ENCODE measurements at places on chromosomes 7 and 10.

DNA sequence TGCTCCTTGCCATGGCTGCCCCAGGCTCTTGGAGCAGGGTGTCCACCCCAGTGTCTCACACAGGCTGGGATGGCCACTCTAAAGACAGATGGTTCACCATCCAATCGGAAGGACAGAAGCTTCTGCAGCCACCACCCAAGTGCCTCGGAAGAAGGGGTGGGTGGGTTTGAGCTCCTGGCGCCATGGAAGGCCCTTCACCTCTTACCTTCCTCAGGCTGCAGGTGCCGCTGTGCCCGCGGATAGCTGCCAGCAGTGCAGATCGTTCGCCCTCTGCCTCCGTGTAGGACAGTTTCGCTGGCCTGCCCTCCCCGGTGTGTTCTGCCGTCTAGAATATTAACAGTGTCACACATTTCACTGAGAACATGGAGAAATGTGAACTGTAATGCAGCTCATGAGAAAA lies 243.6 kb upstream of the GRB10 start:
- no peak for DNase-seq

DNA sequence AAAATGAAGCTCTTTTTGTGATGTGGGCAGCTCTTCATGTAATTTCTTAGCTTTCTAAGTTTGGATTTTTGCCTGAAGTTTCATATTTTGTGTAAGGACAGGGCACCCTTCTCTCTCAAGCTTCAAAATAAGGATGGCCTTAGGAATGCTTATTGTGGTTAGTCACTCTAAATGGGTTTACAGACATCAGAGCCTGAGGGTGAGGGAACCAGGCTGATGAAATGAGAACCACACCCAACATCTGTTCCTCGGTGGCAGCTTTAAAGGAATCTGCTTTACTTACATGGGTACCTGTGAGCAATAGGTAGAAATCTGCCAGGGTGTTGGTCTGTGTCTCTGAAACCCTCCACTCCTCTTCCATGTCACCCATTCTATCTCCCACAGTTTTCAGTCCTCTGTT lies 174.3 kb downstream of the EMX2 start:
- DNase-seq, result no peak

- no peak for DNase-seq
These were observed 262.2 kb downstream of the FZD1 start for GRCh38 chr7:91526404-91526803.

DNA sequence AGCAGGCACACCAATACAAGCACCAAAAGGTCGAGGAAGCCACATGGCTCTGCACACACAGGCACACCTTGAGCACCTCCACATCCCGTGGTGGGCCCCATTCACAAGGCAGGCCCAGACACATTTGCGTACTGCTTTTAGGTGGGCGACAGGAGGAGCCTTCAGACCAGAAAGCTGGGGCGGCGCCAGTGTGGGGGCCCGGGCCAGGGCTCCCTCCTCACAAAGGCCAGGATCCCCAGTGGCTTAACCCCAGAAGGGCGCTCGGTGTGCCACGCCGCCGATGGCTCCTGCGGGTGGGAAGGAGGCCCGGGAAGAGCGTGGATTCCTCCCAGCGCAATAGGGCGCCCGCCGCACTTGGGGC lies 2.8 kb upstream of the SMARCD3 start:
- DNase-seq, result no peak

- DNase-seq, result no peak
These were observed 49.5 kb upstream of the PITRM1 start for GRCh38 chr10:3222068-3222467.

GRCh38 chr10:10829576-10829975 lies 188.1 kb upstream of the CELF2 start:
- DNase-seq, result no peak

DNA sequence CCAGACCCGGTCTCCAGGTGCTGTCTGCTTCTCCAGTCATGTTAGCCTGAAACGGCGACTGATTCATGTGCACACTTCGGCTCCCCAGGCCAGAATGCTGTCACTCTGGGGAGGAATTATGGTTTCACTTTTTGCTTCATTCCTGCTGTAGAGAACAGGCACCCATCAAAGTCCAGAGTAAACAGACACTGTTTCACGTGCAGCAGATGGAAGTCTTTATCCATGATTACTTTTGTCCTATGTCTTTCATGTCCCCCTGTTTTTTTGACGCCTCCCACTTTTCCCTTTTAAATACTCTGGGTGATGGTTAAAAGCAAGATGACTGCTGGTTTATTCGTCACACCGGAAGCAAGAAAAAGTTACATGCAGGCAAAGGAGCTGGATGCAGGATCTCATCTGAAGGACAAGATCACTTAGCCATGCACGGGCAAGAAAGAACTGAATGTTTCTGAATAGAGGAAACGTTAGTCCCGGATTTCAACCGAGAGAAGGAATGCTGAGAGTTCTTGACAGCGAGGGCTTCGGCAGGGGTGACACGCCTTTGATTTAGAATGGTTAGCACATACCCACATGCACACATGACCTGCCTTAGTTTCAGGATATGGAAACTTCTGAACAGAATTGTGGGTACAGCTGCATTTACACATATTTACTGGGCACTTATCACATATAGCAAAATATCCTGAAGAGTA lies 250.0 kb upstream of the KLF6 start:
- no peak for DNase-seq

GRCh38 chr10:72353028-72353964 lies 1.4 kb downstream of the DNAJB12 start:
- DNase-seq, result peak; percentile 86

GRCh38 chr10:21995557-21995956 lies 8.0 kb downstream of the DNAJC1 start:
- no peak for DNase-seq

DNA sequence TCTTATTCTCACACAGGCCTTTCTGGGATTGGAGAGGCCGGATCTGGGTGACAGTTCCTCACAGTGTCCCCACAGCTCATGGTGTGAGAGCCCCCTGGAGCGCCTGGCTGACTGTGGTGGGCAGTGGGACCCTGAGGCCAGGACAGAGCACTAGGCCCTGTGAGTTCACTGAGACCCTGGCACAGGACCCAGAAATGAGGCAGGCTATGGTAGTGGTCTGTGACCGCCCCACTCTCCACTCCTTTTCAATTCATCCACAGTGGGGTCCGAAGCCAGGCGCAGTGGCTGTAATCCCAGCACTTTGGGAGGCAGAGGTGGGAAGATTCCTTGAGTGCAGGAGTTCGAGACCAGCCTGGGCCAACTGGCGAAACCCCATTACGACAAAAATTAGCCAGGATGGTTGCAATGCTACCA lies 95.9 kb upstream of the TNRC18 start:
- no peak for DNase-seq

DNA sequence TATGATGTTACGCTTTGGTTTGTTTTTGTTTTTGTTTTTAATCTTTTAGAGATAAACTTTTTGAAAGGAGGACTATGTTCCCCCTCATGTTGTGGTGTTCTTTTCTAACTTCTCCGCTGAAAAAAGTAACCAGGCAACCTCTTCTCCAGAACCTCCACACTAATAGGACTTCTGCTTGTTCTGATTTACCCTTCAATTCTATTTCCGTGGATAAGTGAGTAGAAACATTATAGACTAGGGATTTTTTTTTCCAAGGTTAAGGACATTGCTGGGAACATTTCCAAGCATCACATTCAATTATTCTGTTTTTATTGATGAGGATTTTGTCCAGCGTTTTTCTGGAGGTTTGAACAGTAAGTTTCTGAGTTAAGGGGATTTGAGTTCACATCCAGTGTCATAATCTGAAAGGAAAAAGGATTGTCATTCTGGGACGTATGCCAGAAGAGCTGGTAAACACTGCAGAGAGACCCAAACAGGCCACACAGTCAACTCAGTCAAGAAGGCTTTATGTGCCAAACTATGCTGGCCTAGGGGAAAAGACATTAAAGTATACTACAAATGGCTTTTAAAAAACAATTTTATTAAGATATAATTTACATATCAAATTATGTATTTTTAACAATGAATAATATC lies 28.3 kb upstream of the RALA start:
- no peak for DNase-seq

GRCh38 chr7:153044981-153045380 lies 285.4 kb downstream of the ACTR3B start:
- DNase-seq, result no peak

DNA sequence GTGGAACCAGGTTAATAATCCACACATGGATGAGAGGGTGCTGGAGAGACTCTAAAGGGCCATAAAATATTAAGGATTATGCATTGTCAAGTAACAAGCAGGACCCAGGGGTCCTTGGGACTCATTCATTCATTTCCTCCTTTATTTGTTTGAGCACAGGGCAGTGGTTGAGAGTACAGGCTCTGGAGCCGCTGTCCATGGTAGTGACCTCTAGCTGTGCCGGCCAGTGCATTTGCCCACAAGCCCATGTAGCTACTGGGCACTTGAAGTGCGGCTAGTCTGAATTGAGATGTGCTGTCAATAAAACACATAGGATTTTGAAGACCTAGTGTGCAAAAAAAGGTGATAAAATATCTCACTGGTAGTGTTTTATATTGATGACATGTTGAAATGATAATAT lies 137.6 kb downstream of the C10orf105 start:
- DNase-seq, result no peak

- DNase-seq, result peak; percentile 27
These were observed 2.2 kb downstream of the PDCD4 start for GRCh38 chr10:110873951-110874350.

GRCh38 chr10:86956848-86957448 lies 467 bp downstream of the MMRN2 start:
- no peak for DNase-seq

DNA sequence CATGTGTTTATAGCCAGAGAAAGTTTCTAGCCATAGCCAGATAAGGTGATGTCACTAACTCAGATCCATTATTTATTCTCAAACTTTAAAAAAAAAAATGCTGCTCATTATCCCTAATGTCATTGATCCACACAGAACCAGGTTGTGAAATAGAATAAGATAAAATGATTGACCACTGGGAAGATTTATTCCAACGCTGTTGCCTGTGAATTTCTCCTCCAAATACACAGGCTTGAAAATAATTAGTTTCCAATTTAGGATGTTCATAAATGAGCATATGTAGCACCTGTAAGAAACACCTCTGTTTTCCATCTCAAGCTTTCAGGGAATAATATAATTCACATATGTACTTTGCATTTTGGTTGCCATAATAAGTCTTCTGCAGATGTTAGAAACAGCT lies 283.1 kb upstream of the DKK1 start:
- no peak for DNase-seq

GRCh38 chr7:99032928-99033327 lies 111.0 kb downstream of the SMURF1 start:
- no peak for DNase-seq

GRCh38 chr10:133335246-133336117 lies 1.2 kb downstream of the CALY start:
- no peak for DNase-seq

GRCh38 chr10:52855546-52856325 lies 83.2 kb upstream of the MBL2 start:
- DNase-seq, result no peak

- no peak for DNase-seq
These were observed 265.4 kb downstream of the CSTF2T start for GRCh38 chr10:51433949-51434475.

DNA sequence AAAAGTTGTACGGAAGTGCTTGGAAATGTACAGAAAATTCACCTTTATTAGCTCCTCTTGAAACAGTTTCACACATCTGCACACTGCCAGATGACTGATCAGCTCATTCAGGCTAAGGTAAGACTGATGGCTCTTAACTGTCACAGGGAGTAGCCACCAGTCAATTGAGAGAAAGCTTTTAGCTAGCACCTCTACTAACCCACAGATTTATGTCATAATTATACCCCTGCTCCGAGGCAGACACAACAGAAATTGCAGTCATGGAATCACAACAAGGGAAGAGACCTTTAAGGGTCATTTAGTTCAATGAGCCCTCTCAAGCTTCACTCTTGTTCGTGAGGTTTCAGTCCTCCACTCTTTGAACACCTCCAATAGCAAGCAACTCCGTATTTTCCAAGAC lies 235.4 kb downstream of the TRIL start:
- DNase-seq, result no peak

- DNase-seq, result no peak
These were observed 474.8 kb upstream of the PFKP start for GRCh38 chr10:2592360-2593160.

- no peak for DNase-seq
These were observed 38.7 kb downstream of the LAMB4 start for GRCh38 chr7:108091461-108091831.

DNA sequence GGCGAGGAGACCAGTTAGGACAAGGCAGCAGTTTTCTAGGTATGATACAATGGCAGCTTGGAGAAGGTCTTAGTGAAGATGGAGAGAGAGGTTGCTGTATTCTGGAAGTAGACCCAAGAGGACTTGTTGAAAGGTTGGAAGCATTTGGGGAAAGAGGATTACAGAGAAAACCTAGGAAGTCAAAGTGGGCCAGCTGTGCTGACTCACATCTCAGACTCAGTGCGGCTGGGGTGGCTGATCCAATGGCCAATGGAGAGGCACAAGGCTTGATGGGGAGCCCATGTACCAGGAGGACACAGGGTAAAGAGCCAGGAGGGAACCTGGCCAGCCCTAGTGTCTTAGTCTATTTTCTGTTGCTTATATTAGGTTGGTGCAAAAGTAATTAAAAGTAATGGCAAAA lies 194.5 kb upstream of the GALNT17 start:
- no peak for DNase-seq

- DNase-seq, result no peak
These were observed 579.0 kb upstream of the FZD8 start for GRCh38 chr10:36221101-36221500.

GRCh38 chr7:54969208-54969967 lies 49.4 kb upstream of the EGFR start:
- DNase-seq, result no peak

- no peak for DNase-seq
These were observed 45.8 kb upstream of the ZNF32 start for GRCh38 chr10:43694526-43694925.

GRCh38 chr10:45593938-45594275 lies 78.7 kb downstream of the ZFAND4 start:
- no peak for DNase-seq

DNA sequence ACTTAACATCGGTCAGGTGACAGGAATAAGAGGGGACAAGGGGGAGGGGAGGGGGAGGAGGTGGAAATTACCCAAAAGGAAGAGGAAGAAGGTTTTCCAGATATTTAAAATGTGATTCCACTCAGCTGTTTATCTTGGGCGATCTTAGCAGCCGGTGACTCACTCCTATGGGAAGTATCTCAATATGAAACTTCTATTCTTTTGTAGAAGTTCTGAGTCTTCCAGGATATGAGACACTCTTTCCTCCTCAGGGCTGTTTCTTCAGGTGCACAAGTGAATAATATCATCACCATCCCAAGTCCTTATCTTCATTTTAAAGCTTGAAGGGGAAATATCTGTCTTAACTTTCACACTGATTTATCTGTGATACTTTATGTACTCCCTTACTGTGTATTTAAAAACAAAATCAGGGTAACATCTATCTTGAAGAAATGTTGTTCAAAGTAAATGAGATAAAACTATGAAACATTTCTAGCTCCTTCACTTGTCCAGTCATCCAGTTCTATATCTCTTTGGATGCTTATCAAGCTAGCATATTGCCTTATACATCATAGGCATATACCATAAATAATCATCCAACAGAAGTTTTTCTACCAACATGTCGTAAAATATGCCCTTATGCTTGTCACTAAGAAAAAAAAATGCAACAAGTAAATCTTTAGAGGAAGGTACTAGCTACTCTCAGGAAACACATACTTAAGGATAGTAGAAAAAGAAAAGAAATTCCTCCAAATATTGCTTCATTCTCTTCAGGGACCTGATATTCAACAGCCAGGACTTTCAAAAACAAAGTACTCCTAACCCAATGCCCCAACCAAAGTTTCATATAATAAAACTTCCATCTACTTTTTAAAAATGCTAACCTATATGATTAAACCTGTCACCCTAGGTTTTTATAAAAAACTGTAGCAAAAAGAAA lies 13.7 kb downstream of the DOCK4 start:
- no peak for DNase-seq
